SJCRH30 (cell line): ENCODE measurements at places on chromosomes 2 and 18. TPM values are rescaled to one million over a fixed set of nuclear protein-coding genes. Genes with fewer than 3 reads are reported as not detected.

DNA sequence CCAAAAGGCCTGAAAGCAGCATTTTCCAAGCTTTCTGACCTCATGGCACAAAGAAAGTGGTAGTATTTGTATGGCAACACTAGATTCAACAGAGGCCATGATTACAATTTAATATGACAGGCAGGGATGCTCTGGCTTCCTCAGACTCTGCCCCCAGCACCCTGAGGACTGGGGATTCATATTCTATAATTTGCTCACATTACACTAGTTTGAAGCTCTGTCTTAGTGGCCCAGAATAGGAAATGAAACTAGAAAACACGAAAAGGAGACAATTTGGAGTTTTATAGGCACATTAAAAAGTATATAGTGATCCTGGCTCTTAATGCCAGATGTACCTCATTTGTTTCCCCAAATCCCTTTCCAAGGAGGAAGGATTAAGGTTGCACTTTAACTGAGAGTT is 173.0 kb upstream of the STK17B start:
- no peak for DNase-seq

GRCh38 chr18:26867471-26867870 is 2.0 kb upstream of the AQP4 start:
- DNase-seq: no peak

GRCh38 chr18:41899535-41899934 is 55.5 kb upstream of the PIK3C3 start:
- no peak for DNase-seq

GRCh38 chr2:172836827-172837226 is 101.2 kb downstream of the RAPGEF4 start:
- no peak for DNase-seq

DNA sequence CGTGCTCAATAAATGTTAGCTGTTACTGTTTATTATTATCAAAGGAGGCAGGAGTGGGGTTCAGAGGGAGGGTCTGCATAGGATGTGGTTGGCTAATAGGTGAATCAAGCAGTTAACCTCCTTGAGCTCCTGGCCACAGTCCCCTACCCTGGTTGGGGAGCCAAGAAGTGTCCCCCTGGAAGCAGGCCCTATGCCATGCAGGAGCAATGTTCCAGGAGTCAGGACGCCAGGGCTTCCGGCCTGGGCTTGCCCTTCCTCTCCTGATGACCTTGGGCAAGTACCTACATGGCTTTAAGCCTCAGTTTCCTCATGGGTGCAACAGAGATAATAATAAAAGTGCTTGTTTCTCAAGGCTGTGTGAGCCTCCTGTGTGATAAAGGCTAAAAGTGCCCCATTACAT is 84.9 kb downstream of the DYSF start:
- DNase-seq: no peak

DHRS9 gene
- total RNA-seq: not detected in 2 replicates

NHEJ1 gene
- 19.6 and 21.7 TPM in 2 replicates for total RNA-seq

DNER gene
- 0.15 and 0.18 TPM in 2 replicates for total RNA-seq

CHRND gene
- 91.0 and 92.4 TPM in 2 replicates for total RNA-seq

FMNL2 gene
- 22.3 and 22.7 TPM in 2 replicates for total RNA-seq

OTOS gene
- total RNA-seq: 0.73 TPM in 1 of 2 replicates, not detected in the other

RND3 gene
- 31.7 and 43.4 TPM in 2 replicates for total RNA-seq
